ENCODE measurements at places on chromosomes 5 and 9.

- DNase-seq: no peak
Measured at GRCh38 chr9:97507428-97507984, 6.0 kb downstream of the TMOD1 start.

GRCh38 chr9:69621730-69622460 is 50.3 kb downstream of the APBA1 start:
- no peak for DNase-seq

GRCh38 chr5:51582871-51583394 is 199.7 kb downstream of the ISL1 start:
- no peak for DNase-seq

DNA sequence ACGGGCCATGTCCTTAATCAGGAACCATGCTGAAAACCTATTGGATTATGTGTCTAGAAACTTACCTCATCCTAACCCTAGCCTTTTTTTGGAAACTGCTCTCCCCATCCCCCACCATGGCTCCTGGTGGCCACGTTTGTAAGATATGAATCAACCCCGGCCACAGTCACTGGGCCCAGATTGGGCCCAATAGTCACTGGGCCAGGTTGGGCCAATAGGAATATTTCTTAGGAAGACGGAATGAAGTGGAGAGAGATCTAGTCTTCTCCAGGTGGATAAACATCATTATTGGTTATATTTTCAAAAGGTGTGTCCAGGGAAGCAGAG is 468.7 kb downstream of the ARHGEF28 start:
- no peak for DNase-seq

GRCh38 chr5:168251259-168251658 is 40.2 kb upstream of the WWC1 start:
- DNase-seq: no peak

- no peak for DNase-seq
Measured at GRCh38 chr5:144103611-144104485, 66.6 kb downstream of the YIPF5 start.

GRCh38 chr9:136363949-136364748 is 605 bp upstream of the DNLZ start:
- no peak for DNase-seq

DNA sequence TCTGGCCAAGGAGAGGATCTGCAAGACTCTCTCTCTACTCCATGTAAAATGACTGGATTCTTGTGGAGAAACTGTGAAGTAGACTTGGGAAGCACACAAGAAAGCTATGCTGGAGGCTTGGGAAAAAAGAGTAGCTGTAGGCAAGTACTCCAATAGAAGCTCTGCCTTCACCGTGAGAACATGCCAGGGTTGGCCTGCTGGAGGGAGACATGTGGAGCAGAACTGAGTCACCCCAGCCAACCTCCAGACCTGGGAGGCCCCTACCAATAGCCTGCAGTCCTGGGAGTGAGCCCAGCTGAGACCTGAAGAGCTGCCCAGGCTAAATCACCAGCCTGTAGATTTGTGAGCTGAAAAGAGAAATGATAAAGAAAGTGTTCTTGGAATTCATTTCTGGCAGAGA is 66.6 kb downstream of the DEPDC1B start:
- DNase-seq: peak; percentile 39

DNA sequence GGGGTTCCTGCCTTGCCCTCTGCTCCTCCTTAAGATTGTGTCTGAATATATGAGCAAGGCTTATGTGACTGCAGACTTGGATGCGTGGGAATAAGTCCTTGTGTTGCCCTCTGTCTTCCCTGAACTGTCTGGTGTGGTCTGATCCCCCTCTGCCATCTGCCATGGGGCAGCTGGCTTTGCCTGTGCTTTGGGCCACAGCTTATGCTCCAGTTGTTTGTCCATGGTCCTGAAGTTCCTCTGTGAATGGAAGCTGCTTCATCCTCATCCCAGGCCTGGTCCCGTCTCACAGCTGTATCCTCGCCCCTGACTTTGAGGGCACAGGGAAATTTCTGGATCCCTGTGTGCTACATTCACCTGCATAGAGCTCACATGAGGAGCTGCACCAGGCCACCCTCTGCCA is 14.7 kb downstream of the IL31RA start:
- no peak for DNase-seq

DNA sequence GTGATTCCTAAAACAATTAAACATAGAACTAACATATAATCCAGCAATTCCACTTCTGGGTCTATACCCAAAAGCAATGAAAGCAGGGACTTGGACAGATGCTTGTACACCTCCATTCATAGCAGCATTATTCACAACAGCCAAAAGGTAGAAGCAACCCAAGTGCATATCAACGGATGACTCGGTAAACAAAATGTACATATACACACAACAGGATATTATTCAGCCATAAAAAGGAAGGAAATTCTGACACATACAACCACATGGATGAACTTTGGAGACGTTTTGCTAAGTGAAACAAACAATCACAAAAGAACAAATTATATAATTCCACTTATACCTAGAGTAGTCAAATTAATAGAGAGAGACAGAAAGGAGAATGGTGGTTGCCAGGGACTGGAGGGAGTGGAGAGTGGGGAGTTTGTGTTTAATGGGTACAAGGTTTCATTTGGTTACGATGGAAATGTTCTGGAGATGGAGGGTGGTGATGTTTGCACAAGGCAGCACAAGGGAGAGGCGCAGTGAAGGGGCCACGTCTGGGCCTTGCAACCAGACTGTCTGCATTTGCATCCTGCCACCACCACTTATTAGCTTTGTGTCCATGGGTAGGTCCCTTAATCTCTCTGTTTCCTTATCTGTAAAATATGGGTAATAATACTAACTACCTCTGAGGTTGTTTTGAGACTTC is 36.3 kb upstream of the RLN1 start:
- no peak for DNase-seq

- DNase-seq: no peak
Measured at GRCh38 chr9:77938163-77938562, 93.4 kb downstream of the GNAQ start.

- no peak for DNase-seq
Measured at GRCh38 chr9:95182854-95183563, 134.5 kb downstream of the FANCC start.
